ENCODE measurements at places on chromosomes 5 and 9.

- DNase-seq = no peak
Observed at GRCh38 chr5:59600998-59601397, 292.5 kb downstream of the PDE4D start.

DNA sequence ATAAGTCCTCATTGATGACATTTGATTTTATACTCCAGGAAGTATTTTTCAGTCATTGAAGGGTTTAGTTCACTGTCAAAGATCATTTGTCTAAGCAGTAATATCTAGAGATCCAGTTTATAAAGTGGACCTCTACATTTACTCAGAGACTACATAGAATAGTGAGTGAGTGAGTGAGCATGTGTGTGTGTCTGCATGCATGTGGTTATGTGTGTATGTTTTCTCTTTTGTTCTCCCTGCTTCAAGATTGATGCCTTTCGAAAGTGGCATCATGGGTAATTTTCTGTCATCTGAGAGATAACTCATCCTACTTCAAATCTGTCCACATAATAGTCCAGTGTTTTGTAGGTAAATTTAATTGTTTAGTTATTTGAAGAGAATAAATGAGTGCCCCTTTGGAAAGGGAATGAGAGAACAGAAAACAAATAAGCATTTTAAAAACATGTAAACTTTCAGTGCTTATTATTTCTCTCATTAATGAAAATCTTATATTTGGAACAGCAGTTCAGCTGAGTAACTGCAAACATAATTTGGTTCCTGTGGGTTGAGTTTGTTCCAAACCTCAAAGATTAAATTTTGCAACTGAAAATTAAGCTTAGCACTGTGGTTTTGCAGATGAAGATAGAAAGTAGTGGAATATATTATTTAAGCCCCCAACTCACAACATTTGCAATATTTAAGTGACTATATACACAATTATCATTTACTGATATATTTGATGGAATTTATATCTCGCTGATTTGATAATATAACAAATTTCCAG, 1295.1 kb upstream of the C9orf72 start:
- no peak for DNase-seq

- no peak for DNase-seq
Observed at GRCh38 chr5:59999056-59999455, 105.5 kb upstream of the PDE4D start.

DNA sequence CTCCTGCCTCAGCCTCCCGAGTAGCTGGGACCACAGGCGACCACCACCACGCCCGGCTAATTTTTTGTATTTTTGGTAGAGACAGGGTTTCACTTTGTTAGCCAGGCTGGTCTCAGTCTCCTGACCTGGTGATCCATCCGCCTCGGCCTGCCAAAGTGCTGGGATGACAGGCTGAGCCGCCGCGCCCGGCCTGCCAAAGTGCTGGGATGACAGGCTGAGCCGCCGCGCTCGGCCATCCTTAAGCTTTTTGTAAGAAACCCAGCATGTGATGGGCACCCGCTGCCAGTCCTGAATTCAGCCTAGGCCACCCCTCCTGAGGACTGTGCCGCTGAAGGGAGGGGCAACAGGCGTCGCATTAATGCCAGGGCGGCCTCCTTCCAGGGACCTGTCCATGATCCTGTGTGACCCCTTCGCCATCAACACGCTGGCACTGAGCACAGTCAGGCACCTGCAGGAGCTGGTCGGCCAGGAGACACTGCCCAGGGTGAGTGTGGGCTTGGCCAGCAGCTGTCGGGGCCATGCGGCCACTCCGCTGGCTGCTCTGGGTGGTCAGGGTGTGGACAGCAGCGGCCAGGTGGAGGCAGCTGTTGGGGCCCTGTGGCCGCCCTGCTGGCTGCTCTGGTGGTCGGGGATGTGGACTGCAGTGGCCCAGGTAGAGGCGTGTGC, 10.5 kb downstream of the NELFB start:
- no peak for DNase-seq

DNA sequence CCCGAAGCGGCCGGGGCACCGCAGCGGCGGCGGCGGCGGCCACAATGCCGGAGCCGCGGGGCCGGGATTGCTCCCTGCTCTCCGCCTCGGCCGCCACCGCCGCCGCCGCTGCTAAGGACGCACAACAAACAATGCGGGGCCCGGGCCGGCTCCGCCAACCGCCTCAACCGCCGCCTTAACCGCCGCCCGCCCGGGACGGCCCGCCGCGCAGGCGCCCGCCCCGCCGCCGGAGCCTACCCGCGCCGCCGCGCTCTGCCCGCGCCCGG, 254 bp downstream of the STRBP start:
- DNase-seq = no peak

GRCh38 chr9:115694014-115694413, 459.6 kb upstream of the PAPPA start:
- no peak for DNase-seq

DNA sequence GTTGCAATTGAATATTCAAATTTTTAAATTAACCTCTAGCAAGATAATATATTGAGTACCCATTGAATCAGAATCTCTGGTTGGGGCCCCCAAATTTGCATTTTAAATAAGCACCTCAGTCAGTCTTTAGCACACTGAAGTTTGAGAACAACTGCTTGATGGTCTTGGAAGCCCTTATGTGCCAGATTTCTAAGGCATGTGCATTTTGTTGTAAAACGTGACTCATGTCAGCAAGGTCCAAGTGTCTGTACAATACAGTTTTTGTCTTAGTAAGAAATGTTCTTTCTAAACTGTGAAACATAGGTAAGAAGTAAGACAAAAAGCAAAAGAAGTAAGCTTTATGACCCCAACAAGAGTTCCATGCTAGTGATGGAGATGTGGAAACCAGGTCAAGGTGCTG, 59.1 kb upstream of the PHF2 start:
- DNase-seq = no peak

GRCh38 chr9:135971892-135972291, 10.7 kb upstream of the UBAC1 start:
- DNase-seq = no peak

DNA sequence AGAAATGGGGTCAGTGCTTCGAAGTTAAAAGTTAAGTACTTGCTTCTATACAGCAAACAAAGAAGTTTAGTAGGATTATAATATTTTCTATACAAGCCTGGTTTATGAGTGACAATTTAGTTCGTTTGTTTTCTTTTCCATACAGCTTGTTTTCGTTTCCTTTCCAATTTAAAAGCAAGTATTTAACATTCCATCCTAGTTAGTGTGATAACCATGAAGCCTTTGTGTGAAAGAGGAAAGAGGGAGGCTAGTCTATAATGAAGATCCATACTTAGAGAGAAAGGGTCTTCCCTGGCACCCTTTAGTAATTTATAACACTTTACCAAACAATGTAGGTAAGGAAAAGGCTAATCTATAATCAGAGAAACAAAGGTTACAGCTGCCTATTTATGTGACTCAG, 51.0 kb downstream of the SLC1A1 start:
- DNase-seq = no peak

DNA sequence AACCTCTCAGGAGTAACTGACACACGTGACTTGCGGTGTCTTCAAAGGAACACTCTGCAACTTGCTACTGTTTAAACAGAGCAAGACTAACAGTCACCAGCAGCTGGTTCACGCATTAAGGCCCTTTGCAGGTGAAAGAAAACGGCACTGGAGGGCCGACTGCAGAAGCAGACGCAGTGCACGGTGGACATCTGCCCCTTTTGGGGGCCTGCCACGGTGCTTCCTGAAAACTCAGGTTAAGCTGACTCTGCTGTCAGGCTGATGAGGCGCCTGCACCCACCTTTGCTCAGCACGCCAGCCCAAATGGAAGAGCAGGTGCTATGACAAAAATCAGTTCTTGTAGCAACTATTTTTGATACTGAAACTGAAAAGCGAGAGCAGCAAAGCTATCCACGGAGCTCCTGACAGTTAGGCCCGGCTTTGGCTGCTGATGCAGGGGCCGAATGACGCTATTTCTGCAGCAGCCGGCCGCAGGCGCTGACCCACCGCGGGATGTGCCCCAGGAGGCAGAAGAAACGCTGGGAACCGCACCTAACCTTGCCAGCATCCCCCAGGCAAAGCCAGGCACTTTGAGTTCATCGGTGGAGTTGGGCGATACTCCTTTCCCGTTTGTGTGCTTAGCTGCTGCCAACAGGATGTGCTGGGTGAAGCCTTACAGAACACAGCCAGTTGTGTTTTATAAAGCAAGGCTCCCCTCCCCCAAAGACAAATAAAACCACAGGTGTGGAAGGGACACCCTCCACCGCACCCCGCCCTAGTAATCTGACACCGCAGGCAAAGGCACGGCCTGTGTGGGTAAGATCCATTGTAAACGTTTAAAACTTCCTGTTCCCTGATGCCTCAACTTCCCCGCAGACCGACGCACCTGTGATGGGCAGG, 21.1 kb upstream of the TERT start:
- no peak for DNase-seq

DNA sequence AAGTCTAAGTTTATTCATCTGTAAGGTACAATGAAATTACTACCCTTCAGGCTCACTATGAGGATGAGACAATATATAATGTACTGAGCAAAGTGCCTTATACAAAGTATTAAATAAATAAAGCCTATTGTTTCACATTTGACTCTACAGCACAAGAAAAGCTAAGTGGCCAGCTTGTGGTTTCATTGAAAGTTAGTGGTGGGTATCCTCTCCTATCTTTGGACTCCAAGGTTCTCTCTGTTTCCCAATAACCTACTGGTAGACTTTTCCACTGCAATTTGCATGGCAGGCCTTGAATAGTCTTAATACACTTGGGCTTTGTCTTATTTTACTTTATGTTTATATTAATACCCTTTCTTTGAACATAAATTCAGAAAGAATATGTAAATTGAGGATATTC, 262.7 kb downstream of the DEPDC1B start:
- no peak for DNase-seq

DNA sequence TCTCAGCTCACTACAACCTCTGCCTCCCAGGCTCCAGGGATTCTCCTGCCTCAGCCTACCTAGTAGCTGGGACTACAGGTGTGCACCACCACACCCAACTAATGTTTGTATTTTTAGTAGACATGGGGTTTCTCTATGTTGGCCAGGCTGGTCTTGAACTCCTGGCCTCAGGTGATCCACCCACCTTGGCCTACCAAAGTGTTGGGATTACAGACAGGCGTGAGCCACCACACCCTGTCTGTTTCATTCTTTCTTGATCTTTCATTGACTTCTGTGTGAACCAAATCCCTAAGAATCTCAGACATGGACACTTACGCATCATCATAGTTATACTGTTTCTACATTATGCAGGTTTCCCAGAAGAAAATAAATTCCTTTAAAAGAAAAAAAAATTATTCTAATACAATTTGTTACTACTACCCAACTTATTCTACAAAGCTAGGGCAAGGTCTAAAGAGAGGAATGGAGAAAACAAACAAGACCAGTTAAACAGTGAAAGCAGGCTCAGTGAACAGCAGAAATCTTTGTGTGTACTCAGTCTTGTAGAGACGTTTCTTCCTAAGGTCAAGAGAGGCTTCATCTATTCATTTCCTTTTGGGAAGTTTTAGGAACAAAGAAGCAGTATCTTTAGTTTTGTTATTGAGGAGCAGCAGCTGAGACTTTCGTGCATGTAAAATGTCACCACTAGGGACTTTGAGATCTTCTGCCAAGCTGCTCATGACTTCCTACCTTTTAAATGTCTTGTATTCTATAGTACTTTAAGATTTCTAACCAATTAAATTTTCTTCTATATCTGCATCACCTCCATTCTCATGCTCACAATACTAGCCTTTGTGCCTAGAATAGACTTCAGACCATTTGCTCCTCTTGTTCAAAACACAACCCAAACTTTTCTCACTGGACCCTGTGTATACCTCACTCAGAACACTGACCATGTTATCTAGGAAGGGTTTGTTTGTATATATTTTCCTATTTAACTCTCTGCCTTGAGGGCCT, 5.6 kb upstream of the HMGCR start:
- DNase-seq = no peak

- DNase-seq = no peak
Observed at GRCh38 chr5:176396330-176396729, 7.8 kb downstream of the HIGD2A start.

DNA sequence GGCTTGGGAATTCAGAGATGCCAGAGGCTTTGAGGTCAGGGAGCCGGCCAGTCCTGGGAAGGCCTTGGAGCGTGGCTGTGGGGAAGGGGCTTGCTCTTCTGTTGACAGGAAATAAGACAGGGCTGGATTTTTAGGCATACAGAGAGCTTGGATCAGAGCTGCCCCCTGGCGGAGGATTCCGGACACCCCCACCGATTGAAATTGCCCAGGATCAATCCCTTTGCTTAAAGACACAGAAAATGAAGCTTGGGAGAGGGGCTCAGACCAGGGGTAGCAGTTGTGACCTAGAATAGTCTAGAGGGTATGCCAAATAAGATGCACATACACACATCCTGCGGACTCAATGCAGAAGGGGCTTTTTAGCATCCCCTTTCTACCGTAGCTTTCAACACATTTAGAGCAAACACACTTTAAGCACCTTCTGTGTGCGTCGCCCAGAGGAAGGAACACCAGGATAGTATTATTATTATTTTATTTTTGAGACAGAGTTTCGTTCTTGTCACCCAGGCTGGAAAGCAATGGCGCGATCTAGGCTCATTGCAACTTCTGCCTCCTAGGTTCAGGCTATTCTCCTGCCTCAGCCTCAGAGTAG, 1.7 kb upstream of the NTMT1 start:
- no peak for DNase-seq

DNA sequence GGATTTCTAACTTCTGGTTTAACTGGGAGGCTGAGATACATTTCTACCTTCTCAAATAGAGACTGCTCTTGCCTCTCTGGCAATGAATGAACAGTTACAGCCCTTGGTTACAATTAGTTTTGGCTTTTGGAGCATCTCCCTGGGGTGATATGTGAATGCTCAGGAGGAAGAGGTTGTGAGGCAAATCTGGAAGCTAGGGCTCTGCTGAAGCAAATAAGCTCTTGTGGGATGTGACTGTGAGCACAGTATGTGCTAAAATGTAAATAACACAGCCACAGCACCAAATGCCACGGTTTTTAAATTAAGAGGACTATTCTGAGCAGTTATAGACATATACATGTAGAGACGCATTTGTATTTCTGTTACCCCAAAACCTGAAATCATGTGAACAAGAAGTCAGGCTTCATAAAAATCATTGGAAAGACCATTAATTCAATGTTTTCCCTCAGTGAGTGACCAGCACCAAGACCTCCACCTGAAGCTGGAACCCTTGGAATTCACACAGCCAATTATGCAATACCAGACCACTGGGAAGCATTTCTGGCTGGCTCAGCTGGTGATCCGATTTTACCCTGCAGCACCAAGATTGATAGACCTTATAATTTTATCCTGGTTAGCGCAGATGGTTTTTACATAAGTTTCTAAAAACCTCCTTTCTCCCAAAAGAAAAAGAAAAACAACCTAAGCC, 3.0 kb upstream of the SLC44A1 start:
- no peak for DNase-seq

- no peak for DNase-seq
Observed at GRCh38 chr5:9540791-9541190, 5.1 kb downstream of the SEMA5A start.

DNA sequence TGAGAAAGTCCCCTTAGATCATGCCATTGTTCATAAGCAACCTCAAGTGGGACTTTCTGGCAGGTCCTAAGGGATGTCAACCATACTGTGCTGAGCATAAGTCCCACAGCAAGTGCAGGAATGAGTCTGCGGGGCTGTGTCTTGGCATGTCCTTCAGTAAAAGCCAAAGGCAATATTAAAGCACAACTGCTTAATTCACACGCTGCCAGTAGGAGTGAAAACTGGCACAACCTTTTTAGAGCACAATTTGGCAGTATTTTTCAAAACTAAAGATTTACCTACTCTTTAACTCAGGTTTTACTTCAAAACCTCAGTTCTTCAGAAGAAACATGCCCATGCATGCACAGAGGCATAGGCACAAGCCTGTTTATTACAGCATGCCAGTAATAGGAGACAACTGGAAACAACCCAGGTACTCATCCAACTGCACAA, 24.4 kb upstream of the SMAD5 start:
- DNase-seq = no peak
